ENCODE measurements at places on chromosomes 1 and 21.

GRCh38 chr1:39391691-39392679 is 99.5 kb upstream of the BMP8A start:
- no peak for DNase-seq

DNA sequence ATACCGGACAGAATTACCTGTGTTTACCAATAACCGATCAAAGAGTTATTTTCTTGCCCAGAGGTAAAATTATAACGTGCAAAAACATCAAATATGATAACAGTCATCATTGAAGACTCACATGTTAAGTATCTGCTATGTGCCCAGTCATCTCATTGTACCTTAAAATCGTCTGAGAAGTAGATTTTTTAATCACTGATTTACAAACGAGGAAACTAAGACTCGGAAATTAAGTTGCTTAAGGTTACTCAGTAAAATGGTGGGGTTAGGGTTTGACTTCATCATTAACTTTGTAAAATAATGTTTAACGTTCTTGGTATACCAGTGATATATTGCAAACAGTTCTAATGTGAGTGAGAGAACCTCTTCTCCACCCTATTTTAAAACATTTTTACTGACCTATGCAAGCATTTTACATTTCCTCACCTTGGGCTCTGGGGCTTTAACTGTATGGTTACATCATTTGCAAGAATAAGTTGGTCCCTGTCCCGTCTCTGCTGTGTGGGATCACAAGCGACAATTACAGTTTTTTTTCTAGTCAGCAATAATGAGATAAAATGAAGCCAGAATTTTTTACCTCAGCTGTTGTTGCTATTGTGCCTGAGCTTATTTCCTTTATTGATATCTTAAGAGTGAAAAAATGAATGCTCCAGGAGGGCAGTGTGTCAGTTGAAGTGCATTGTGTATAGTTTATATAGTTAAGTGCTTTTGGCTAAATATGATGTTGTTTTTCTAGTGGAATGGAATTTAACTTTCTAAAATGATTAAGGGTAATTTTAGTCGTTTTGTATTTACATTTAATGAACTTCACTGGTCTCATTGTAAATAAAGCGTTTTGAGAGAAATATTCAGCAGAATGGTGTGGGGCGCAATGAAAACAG is 2.7 kb downstream of the RPRD2 start:
- no peak for DNase-seq

DNA sequence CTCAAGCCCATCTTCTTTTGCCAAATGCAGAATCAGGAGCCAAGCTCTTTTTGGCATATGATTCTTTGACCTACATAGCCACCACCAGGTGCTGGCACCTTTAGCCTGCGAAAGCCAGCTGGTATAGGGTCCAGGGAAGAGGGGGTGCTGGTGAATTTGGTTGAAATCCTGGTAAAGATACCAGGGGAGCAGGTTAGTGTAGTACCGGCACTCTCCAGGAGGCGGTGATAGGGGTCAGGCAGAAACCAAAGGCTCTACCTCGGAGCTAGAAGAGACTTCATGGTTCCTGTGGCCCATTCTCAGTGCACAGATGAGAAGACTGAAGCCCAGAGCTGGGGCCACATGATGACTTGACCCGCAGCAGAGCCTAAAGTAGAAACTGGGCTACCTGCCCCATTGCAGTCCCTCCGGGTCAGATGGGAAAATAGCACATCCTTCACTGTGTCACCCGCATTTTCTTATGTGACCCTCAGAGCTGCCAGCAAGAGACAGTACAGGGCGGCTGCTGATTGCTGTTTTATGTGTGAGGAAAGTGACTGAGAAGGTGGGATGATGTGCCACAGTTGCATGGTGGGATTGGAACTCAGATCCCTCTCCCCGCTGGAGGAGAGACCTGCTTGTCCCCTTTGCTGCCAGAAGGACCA is 36.0 kb upstream of the IL19 start:
- DNase-seq: no peak

- DNase-seq: no peak
Observed at GRCh38 chr1:7890853-7891252, 38.0 kb upstream of the UTS2 start.

DNA sequence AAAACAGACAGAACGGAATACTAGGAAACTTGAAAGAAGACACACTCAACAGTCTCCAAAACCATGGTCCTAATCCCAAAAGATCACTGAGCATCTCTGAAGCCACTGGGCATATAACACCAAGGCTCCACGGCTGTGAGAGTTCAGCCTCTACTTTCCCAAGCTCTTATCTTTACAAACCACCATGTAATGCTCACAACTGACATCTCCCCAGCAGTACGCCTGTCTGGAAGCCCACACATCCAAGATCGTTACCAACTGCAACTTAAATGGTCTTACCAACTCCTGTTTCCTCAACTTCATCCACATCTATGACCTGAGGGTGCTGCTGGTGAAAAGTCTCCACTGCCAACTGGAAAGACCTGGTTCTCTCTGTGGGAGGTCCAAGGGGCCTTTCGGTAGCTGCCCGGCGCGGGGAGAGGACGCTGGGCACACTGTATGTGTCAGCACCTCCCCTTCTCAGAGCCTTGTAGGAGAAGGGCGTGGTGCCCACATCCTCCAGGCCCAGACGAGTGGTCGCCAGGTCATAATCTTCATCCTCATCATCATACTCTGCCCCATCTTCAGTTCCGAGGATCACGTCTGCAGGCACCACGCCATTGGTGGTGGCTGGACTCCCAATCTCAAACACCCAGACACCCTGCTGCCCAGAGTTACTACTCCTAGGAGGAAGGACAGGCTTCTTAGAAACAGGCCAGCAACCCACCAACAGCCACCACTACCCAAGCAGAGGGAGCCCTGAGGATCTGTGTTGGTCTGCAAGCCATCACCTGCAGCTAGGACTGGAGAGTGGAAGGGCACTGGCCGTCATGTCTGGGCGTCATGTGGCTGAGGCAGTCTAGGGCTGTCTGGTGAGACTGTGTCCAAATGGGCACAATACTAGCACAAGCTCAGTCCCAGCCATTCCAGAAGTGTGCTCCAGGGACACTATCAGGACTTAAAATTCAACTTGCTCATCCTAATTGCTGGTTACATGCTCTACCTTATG is 23.0 kb downstream of the NID1 start:
- DNase-seq: no peak

- no peak for DNase-seq
Observed at GRCh38 chr1:156413391-156414246, 44.6 kb downstream of the RHBG start.

DNA sequence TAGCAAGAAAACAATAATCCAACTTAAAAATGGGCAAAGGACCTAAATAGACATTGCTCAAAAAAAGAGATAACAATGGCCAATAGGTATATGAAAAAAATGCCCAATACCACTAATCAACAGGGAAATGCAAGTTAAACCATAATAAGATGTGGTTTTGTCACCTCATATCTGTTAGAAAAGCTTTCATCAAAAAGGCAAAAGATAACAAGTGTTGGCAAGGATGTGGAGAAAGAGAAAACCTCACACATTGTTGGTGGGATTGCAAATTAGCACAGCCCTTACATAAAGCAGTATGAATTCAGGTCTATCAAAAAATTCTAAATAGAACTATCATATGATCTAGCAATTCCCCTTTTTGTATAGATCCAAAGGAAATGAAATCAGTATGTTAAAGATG is 387.2 kb upstream of the DUSP10 start:
- DNase-seq: no peak

GRCh38 chr1:173418107-173418985 is 58.8 kb upstream of the PRDX6 start:
- no peak for DNase-seq

GRCh38 chr1:22810378-22810777 is 99.7 kb downstream of the EPHB2 start:
- DNase-seq: no peak

GRCh38 chr1:52139817-52140540 is 1.9 kb upstream of the ZFYVE9 start:
- no peak for DNase-seq

DNA sequence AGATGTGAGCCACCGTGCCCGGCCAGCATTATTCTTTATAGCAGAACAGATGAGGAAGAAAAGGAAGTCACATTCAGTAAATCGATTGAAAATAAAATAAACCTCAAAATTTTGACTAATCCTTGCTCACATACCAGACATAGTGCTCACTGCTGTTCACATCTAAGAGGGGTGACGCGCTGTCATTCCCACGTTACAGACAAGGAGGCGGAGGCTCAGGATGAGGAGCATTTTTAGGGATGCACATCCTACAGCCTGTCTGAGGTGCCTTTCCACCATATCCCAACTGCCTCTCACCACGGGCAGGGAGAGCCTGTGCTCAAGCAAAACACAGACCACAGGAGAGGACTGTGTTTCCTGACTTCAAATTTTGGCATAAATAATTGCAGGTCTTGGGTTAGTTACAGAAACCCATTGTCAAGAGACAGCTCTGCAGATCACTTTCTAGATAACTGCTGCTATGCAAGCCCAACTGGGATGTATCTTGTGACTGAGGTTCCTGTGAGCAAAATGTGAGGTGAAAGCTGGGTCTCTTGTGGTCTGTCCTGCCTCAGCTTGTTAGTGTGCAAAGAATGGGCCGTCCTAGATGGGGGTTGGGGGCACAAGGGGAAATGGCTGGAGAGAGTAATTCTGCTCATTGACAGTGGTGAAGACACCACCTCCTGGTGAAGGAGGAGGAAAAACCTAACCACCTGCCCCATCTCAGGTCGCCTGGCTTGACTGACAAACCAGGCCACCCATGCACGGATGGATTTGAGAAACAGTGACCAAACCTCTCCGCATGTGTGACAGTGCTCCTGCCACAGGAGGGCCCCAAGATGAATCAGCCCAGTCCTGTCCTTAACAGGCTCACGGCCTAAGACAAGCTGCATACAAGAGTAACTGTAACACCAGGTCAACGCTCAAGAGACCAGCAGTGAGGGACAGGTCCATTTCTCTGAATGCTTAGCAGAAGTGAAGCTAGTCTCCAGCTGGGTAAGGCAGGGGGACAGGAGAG is 8.2 kb downstream of the TNN start:
- no peak for DNase-seq

GRCh38 chr21:35940074-35940927 is 120.0 kb downstream of the SETD4 start:
- DNase-seq: peak; percentile 22

- no peak for DNase-seq
Observed at GRCh38 chr1:230681599-230681998, 32.3 kb downstream of the AGT start.

- DNase-seq: no peak
Observed at GRCh38 chr1:41529621-41530395, 45.3 kb upstream of the EDN2 start.

DNA sequence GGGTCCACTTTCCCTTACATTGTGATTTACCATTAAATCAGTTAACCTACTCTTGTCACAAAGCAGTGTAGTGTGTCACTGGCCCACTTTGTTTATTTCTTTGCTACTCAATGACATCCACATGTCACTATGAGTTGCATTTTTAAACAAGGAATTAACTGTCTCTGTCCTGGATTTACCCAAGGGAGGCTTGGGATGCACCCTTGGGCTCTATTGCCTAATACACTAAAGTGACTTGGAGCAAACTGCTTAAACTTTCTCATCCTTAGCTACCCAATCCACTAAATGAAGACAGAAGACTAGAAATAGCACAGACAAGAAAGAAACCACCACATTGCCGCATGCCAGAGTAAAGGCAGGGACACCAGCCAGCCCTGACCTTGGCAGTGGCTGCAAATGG is 136.2 kb upstream of the TIAM1 start:
- no peak for DNase-seq

DNA sequence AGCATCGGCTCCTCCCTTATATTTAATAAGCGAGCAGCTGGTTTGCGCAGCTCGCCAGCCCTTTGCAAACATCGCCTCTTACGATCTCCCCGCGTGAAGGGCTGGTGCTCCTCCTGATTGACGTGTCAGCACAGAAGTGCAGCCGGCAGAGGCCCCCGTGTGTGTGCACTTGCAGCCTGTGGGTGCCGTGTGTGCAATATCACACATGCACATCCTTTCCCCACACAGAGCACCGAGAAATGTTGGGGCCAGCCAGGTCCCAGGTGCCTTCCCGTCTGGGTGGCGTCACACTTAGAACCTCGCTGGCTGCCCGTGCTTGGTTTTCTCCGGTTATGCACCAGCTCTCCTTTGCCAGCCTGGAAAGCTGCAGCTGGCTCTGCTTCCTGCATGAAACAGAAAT is 126.6 kb upstream of the AJAP1 start:
- DNase-seq: no peak

DNA sequence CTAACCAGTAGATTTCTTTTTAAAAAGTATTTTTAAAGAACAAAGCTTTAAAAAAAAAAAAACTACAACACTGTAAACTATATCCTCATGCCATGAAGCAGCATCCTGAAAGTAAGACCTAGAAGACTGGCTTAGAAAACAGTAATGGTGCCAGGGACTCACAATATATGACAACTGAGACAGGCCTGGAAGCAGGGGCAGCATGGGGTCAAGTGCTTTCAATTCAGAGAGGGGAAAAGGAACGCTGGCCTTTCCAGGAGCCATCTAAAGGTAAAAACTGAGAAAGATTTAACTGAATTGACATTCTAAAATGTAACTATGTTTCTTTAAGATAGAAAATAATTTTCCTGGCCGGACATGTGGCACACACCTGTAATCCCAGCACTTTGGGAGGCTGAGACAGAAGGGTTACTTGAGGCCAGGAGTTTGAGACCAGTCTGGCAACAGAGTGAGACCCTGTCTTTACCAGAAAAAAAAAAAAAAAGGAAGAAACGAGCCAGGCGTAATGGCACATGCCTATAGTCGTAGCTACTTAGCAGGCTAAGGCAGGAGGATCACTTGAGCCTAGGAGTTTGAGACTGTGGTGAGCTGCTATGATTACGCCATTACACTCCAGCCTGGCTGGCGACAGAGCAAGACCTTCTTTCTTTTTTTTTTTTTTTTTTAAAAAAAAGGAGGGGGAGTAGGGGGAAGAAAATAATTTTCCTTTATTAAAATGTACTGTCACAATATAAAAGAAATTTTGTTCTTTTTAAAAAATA is 54.1 kb downstream of the SLC35D1 start:
- no peak for DNase-seq

- no peak for DNase-seq
Observed at GRCh38 chr1:18535391-18536210, 54.9 kb downstream of the KLHDC7A start.

DNA sequence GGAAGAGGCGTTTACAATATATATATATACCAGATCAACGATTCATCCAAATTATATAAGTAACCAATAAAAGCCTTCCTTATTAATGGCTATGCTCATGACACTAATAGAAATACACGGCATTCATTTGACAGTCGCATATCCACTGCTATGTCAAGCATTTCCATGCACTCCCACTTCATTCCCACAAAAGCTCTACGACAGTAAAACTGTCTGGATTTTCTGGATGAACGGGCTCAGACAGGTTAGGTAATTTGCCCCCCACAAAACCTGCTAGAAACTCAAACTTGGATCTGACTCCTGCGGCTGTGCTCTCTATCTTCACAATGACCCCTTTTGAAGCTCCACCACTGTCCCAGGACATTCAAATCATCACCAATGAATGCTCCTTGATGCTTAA is 11.4 kb downstream of the DNAJC11 start:
- no peak for DNase-seq
